MV-4-11 (cell line): ENCODE measurements at places on chromosomes 4 and X.

GRCh38 chr4:39970671-39971640 is 6.8 kb downstream of the PDS5A start:
- peak; percentile 78 for DNase-seq

DNA sequence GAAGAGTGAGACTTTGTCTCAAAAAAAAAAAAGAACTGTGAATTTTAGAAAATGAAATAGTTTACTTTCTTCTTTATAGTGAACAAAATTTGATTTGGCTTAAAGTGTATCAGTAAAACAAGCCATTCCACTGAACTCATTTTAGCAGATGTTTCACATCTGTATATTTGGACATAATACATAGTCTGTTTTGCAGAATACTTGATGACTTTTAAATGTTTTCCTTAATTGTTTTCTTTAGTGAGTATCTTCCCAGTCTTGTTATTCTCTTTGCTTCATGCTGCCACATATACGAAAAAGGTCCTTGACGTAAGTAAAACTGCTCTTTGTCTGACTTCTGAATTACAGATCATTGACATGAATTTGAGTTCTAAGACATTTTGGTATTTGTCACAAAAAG is 8.3 kb downstream of the TMEM33 start:
- no peak for DNase-seq

DNA sequence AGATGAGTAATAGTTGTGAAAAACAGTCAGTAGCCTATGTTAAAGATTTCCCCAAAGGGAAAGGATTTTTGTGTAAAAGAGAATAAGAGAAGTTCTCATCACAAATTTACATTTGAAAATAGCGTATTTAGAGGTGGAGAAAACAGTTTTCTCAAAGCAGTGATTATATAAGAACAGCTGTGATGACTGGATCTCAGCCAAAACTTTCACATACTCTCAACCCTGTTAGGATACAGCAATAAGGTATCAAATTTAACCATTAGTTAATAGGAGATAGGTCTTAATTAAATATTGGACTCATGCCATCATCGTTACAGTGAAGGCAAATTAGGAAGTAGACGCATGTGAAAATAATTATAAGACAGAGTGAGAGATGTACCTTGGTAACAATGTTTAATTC is 622.7 kb downstream of the PCDH18 start:
- DNase-seq = no peak

GRCh38 chrX:24498181-24498580 is 33.1 kb downstream of the PDK3 start:
- no peak for DNase-seq

GRCh38 chr4:92305148-92305877 is 1.5 kb downstream of the GRID2 start:
- DNase-seq = no peak

- no peak for DNase-seq
Measured at GRCh38 chr4:1550122-1551070, 133.7 kb downstream of the FAM53A start.

GRCh38 chrX:13652287-13652793 is 601 bp upstream of the TCEANC start:
- peak; percentile 11 for DNase-seq

GRCh38 chr4:1044469-1045192 is 33.2 kb downstream of the FGFRL1 start:
- DNase-seq = no peak

- DNase-seq = no peak
Measured at GRCh38 chr4:83618431-83618830, 82.5 kb downstream of the GPAT3 start.

DNA sequence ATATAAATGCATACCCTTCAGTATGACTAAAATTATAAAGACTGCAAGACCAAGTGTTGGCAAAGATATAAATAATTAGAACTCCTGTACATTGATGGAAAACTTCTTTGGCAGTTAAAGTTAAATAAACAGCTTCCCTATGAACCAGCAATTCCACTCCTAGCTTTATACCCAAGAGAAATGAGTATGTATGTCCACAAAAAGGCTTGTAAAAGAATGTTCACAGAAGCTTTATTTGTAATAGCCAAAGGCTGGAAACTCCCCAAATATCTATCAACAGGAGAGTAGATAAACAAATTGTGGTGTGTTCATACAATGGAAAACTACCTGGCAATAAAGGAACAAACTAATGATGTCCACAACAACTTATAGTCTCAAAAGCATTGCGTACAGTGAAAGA is 184.8 kb downstream of the AMELX start:
- no peak for DNase-seq

GRCh38 chrX:19370061-19370460 is 26.3 kb downstream of the PDHA1 start:
- no peak for DNase-seq

- DNase-seq = no peak
Measured at GRCh38 chr4:145888393-145888792, 50.2 kb downstream of the ZNF827 start.

GRCh38 chr4:52107336-52107735 is 56.2 kb downstream of the SPATA18 start:
- DNase-seq = no peak

DNA sequence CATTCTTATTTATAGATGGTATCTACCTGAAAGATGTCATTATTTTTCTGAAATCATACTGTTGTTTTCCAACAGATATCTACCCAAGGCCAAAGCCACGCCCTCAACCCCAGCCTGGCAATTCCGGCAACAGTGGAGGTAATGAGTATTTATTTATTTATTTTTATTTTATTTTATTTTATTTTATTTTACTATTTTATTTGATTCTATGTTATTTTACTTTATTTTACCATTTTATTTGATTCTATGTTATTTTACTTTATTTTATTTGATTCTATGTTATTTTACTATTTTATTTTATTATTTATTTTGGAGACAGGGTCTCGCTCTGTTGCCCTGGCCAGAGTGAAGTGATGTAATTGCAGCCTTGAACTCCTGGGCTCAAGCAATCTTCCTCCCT is 37.7 kb downstream of the XG start:
- no peak for DNase-seq

DNA sequence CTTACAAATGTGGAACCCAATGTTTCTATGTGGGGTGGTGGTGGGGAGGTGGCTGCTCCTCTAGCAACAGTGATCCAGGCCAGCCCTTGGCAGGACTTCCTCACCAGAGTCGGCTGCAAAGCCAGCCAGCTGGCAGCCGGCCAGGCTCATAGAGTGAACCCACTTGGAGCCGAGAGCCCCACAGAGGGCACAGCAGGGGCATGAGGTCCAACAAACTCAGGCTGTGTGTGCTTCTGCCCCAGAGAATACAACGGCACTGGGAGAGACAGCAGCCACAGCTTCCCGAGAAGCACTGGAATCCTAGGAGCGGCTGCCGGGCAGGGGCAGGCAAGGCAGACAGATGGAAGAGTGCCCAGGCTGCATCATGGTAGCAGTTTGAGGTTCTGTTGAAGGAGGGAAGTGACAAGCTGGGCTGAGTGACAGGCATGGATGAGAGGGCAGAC is 23.5 kb upstream of the SOWAHD start:
- peak; percentile 41 for DNase-seq

DNA sequence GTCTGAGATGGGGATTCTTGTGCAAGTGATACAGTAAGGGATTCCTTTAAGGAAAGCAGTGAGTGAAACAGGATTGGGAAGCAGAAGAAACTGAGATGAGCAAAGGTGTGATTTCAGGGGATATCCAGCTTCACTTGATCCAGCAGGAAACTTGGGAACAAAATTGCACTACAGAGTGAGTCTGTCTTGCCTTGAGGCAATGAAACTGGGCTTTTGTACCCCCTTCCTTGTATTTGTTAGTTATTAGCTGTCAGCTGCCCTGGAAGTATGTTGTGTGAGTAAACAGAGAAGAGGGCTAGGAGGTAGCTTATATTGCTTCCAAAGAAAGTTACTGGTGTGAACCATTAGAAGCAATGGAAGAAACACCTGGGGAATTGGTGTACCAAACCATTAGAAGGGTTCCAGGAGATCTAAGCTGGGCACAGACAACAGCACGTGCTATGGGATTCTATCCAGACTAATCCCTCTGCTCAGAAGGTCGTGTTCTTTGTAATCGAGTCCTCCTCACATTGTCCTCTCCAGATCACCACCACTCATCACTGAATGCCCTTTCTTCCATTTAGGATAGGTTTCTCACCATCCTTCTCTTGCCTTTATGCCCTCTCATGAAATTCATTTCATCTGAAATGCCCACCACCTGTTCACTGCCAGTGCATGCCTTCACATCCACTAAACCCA is 76.0 kb downstream of the PDLIM5 start:
- DNase-seq = no peak

DNA sequence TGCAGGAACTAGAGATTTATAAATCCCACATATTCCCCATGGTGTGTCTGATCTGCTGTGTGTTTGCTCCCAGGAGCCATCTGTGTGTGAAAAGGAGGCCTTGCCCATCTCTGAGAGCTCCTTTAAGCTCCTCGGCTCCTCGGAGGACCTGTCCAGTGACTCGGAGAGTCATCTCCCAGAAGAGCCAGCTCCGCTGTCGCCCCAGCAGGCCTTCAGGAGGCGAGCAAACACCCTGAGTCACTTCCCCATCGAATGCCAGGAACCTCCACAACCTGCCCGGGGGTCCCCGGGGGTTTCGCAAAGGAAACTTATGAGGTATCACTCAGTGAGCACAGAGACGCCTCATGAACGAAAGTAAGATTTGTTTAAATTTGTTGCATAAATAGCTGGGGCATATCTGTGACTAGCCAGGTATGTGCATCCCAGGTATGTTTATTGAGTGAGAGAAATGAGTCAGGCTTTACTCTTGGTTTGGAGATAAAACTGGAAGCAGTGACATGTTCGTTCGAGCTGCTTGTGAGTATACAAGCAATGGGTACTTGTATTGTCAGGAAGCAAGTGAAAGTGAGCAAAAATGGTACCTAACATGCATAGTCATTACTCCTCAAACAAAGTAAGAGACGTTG is 89.5 kb downstream of the PTTG2 start:
- no peak for DNase-seq

DNA sequence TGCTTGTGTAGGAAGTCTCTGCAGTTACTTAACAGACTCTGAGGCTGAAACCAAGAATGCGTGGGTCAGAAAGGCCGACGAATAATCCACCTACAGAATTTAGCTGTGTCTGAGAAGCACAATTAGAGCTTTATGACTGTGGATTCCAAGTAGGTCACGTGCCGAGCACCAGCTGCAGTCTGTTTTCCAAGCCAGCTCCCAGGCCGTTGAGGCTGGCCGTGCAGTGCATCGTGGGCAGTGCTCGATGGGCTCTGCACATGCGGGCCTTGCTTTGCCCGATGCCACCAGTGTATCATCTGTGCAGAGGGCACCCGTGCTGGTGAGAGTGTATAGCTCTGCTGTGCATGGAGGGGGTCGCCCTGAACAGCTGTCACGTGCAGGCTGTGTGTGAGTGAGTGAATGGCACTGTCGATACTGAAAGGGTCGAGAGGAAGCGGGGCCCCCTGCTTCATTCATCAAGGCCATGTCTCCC is 67.5 kb upstream of the CLDN34 start:
- DNase-seq = no peak

DNA sequence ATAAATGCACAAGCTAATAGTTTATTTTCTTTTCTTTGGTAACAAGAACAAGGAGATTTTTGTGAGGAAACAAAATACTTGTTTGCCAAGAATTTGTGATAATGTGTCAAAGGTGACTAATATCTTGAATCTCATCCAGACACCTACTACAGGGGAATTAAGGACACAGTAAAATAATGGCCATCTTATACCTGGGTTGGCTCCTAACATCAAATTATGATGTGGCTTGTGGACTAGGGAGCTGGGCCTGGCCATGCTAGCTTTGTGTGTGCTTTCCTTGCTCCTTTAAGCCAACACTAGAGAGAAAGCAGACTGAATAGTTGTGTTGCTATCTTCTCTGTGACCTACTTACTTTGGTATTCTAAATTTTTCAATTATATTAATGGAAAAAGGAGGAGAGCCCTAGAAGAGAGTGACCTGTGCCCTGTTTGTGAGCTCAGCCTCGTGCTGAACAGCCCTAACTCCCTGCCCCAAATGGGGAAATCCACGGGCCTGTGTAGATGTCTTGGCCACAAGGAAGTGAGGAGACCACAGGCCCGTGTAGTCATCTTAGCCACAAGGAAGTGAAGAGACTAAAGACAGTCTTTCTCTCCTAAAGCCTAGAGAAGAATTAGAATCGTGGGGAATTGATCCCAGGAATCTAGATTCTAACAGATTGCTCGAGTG is 23.3 kb downstream of the ARHGAP24 start:
- DNase-seq = peak; percentile 89

DNA sequence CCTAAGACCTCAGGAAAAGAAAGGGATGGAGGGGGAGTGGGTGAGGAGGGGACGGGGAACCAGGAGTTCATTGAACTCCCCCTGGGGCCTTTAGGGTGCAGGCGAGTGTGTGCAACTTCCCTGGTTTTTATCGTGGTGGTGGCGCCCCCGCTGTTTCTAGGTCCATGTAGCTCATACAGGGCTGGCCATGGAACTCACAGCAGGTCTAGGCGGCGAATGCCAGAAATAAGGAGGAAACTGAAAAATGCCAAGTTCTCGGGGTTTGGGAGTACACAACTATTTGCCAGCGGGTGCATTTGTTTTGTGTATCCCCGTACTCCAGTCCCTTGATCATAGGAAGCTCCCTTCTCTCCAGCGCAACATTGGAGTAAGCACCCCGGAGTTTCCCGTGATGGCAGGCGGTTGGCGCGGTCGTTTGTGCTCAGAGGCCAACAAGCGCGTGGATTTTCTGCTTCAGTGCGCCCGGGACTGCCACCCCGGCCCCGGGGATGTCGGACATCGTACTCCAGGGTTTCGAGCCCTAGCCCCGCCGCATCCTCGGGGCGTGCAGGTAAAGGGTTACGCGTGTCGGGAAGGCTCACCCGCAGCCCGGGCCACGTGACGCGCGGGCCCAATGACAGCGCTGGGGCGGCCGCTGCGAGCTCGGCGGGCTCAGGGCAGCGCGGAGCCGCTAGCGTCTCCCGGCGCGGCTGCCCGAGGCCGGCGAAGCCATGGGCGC is 208.9 kb downstream of the NWD2 start:
- no peak for DNase-seq

- no peak for DNase-seq
Measured at GRCh38 chr4:183468210-183469095, 24.0 kb downstream of the CDKN2AIP start.

DNA sequence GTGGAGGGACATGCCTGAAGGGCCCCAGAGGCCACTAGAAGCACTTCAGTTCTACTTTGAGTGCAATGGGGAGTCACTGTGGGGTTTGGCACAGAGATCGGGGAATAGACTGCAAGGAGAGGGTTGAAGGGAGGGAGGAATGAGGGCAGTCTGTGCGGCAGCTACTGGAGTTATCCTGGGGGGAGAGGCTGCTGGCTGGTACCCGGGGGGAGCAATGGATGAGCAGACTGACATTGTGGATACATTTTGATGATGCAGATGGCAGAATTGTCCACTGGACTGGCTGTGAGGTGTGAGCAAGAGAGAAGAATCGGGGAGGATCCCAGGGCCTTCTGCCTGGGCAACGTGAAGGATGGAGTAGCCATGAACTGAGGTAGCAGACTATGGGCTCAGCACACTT is 2.8 kb upstream of the MAMLD1 start:
- DNase-seq = no peak
